ENCODE measurements at places on chromosomes 1 and 21. TPM values are rescaled to one million over a fixed set of nuclear protein-coding genes. Genes with fewer than 3 reads are reported as not detected.

- peak; percentile 6 for DNase-seq
Observed at GRCh38 chr1:244968881-244969280, 104.5 kb upstream of the HNRNPU start.

- DNase-seq, result peak; percentile 70
Observed at GRCh38 chr1:65681096-65681495, 111.6 kb upstream of the PDE4B start.

- DNase-seq, result no peak
Observed at GRCh38 chr21:37117204-37117603, 44.1 kb downstream of the TTC3 start.

The DENND2C gene
- 3.1 TPM for total RNA-seq

The KLF17 gene
- 0.28 TPM for total RNA-seq

The DCDC2B gene
- total RNA-seq, result not detected

The EEIG2 gene
- total RNA-seq, result 5.8 TPM

GRCh38 chr1:47931395-47931794 lies 65.8 kb downstream of the TRABD2B start:
- DNase-seq, result no peak

The SELE gene
- total RNA-seq, result not detected

GRCh38 chr21:45488931-45489721 lies 53.1 kb downstream of the SLC19A1 start:
- no peak for DNase-seq

GRCh38 chr1:17874231-17874630 lies 119.1 kb downstream of the ACTL8 start:
- peak; percentile 94 for DNase-seq

GRCh38 chr1:156438278-156438987 lies 62.1 kb downstream of the MEF2D start:
- DNase-seq, result peak; percentile 58

The TLR5 gene
- total RNA-seq, result under 0.01 TPM

The PLEKHN1 gene
- total RNA-seq, result 0.28 TPM

DNA sequence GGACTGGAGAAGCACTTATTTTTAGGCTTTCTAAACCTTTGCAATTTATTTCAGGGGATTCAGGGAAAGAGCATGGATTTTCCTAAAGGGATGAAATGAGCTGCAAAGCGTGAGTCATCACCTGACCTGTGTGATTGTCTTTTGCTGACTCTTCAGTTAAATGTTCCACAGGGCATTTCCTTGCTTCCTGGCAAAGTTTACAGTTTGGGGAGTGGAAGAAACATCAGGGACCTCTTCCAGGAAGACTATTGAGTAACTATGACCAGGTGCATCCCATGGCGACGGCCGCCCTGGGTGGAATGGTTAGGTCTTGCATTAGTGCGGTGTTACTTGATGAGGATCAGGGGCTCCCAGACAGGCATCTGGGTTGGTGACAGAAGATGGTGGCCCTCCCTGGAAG lies 79.5 kb upstream of the SIPA1L2 start:
- peak; percentile 31 for DNase-seq

- no peak for DNase-seq
Observed at GRCh38 chr1:105838071-105838470, 1218.4 kb upstream of the PRMT6 start.
